ENCODE measurements at places on chromosomes 2 and 18.

DNA sequence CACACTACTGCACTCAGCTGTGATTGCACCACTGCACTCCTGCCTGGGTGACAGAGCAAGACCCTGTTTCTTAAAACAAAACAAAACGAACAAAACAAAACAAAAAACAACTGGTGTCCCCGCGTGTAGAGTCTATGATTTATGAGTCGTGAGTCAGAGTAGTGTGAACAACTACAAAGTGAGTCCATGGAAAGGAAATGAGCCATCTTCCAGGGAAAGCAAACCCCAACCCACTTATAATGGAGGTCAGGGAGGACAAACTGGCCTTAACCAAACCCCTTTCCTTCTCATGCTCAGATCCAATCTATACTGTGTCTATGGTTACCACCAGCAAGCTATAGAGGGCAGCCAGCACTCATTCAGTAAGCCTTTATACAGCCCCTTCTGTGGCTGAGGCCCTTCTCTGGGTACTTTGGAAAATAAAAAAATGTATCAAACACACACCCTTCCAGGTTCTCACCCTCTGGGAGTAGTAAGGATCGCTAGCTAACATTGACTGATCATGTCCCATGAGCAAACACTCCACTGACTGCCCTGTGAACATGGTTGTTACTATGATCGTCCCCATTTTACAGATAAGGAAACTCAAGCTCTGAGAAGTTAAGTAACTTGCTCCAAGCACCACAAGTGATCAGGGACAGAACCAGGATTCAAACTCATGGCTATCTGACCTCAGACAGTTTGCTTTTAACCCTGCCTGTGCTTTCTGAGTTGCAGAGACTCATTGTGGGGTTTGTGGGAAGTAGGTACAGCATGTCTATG, 24.7 kb upstream of the COLEC12 start:
- DNase-seq, result no peak

GRCh38 chr2:11802782-11803191, 56.4 kb downstream of the LPIN1 start:
- DNase-seq, result no peak

DNA sequence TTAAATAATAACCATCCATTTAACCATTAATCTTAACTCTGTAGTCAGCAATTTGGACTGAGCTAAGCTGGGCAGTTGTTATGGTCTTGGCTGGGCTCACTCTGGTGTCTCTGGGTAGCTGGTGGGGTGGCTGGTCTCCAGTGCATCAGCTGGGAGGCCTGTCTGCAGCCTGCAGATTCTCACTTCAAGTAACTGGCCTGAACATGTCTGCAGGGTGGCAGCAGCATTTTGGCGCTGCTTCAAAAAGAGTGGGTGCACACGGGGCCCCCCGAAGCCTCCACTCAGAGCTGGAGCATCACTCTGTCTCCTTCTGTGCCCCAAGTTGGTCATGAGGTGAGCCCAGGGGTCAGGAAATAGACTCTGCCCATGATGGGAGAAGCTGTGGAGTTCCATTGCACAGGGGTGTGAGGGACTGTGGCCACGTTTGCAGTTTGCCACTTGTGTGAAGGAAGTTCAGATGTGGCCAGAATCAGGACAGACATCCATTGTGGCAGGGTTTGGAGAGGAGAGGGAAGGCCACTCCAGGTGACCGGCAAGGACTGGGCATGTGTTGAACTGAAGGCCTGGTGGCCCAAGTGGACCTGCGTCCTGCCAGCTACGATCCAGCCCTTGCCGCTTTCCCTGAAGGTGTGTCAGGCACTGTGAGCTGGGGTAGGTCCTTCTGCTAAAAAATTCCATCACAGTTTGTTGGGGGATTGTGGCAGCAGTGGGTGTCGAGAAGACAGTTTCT, 4.9 kb upstream of the ALLC start:
- no peak for DNase-seq

- DNase-seq, result no peak
Measured at GRCh38 chr2:7043690-7044089, 126.5 kb downstream of the RNF144A start.

GRCh38 chr2:207881902-207882301, 112.2 kb upstream of the FZD5 start:
- no peak for DNase-seq

- no peak for DNase-seq
Measured at GRCh38 chr2:73083886-73084800, 12.6 kb upstream of the SFXN5 start.

- DNase-seq, result no peak
Measured at GRCh38 chr2:158464426-158465281, 7.9 kb downstream of the PKP4 start.

DNA sequence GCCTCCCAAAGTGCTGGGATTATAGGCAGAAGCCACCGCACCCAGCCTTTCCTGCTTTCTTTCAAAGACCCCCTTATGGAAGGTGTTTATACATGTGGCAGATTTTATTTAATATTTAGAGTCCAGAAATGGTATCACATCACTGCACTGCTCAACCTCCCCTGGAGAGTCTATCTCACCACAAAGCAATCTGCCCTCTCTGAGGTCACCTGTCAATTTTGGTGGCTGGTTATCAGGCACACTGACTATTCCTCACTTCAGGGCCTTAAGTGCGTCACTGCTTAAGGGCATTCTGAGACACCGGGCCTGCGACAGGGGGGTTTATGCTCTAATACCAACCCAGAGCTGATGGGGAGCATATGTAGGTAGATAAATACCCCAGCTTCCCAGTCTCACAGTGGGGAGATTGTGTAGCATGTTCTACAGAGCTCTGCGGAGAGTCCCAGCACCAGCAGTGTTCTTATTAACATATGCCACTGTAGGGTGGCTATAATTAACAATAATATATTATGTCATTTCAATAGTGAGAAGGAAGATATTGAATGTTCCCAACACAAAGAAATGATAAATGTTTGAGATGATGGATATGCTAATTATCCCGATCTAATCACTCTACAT, 42.7 kb upstream of the ZDBF2 start:
- DNase-seq, result no peak

DNA sequence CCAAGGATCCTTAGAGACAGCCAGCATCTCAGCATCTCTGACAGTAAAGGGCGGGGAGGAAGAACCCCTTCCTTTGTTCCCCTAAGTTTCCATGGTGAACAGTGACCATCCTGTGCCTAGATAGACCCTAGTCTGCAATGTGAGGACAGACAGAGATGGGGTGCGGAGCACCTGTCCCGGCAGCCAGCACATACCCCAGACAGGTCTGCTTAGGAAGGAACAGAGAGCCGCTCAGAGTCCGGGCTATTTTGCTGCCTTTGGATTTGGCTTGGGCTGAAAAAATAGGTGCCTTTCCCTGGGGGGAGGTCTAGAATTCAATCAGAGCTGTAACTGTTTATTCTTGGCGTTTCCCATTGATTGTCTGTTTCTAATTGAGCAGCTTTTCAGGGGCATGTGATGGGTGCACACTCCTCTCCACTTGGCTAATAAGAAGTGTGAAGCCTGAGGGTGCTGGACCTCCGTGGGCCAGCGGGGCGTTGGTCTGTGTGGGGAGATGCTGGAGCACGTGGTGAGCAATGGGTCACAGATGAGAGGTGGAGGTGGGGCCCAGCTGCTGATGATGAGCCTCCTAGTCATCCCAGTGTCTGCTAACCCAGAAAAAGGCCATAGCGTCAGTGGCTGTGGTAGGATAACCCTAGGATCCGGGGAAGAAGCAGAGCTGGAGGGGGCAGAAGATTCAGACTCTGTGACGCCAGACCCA, 236.8 kb downstream of the SEPTIN10 start:
- no peak for DNase-seq

DNA sequence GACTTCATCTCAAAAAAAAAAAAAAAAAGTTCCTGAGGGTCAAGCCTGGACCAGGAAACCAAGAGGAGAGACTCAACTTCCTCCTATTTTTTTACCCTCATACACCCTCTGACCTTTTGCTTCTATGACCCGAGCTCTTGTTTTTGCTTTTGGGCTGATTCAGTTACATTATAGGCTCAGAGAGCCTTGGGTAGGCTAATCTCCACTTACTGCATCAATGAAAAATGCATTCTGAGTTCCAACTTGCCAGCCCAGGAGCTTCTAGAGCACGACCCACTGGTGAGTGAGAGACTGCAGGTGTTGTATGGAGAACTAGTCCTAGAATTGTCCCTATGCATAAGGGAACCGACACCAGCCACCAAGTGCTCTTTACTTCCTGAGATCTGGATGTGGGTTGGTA, 91.1 kb downstream of the CABLES1 start:
- DNase-seq, result no peak

DNA sequence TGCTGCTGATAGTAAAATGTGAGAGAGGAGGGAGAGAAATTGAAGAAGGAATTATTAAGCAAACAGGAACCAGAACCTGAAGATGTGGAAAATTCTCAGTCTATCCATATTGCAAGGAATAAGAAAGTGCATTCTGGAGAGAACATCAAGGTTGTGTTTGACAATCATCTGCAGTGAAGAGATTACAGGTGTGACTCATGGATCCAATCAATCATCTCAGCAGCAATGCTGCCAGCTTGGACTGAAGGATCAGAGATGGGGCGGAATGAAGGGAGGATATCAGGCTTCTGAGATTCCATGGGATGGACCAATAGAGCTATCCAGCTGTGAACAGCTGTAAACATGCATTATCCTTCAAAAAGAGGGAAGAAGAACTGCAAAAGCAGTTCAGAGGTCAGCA, 247.3 kb downstream of the LPIN1 start:
- no peak for DNase-seq

DNA sequence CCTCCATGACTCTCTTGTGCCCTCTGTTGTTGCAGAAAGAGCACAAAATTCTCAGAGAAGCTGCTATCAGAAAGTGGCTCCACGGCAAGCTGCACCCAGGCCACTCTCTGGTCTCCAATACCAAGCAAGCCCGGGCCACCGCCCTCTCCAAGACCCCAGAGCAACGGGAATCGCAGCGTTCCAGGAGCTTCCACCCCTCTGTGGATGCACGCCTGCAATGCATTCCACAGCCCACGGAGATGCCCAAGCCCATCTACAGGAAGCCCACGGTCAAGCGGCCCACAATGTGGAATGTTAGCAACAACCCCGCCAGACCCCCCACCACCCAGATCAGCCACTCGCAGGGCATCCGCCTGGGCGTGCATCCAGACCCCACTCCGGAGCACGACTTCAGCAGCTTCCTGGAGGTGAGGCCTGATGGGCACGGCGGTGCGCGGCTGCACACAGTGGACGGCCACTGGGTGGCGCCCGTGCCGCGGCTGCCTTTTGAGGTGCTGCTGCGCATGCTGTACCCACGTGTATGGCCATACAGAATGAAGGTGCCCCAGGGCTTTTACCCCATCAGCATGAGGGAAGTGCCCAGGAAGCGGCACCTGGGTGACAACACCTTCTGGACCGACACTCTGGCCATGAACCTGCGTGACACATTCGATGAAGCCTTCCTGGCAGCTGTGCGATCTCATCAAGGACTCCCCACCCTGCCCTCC, 6.3 kb downstream of the ANKRD53 start:
- DNase-seq, result peak; percentile 65

DNA sequence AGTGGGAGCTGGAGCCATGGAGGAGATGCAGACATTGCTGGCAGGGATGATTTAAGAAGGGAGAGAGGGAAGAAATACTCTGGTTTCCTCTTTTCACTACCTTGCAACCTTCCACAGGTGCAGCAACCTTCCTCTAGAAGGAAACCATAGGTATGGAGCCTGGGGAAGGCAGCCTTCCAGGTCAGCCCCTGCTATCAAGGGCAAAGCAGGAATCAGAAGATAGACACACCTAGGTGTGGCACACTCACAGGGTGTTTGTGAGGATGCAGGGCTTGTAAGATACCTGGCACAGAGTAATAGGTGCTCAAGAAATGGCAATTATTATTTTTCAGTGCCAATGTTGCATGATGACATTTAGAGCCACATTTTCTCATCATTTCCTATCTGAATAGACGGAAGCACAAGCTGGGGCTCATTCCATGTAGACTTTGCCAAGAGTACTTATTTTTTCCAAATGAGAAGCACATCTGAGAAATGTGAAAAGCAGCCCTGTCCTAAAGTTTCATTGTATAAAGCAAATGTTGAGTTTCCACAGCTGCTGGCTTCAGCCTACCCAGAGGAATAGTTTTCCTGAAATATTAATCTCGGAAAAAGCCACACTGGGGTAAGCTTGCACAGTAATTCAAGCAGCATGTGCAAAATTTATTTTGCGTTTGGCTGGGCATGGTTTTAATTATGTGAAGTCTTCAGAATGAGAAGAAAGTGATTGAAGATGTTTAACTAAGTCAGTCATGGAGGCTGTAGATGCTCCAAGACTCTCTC, 20.6 kb downstream of the EVA1A start:
- DNase-seq, result no peak

DNA sequence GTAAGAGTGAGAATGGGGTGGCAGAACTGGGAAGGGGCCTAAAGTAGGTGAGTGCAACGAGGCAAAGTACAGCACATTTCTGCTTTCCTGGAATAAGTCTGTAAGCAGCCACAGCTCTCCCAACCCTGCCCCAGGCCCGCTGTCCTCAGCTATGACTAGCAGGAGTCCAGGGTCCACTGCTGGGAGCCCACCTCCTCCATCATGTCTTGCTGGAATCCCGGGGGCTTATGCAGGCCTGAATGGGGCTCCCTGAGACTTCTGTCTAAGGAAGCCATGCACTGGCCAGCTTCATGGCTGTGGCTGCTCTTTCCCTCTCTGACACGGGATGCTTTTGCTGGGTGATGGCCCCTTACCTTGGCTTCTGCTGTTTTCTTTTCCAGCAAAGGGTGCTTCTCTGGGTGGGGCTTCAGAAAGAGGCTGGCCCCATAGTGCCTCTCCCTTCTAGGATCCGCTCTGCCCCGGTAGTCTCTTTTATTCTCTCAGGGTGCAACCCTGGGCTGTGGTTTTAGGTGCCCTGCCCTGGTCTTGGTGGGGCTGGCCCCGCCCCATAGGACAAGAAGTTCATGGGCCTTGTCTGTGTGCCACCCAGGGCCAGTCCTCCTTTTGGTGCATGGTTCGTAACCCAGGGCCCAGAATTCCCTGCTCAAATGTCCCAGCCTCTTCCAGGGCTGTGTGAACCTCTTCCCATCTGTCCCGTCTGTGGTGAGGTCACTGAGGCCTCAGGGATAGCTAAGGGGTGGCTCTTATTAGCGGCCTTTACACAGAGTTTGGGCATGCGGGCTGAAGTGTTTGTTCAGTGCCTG, 33.8 kb upstream of the POLE4 start:
- no peak for DNase-seq

DNA sequence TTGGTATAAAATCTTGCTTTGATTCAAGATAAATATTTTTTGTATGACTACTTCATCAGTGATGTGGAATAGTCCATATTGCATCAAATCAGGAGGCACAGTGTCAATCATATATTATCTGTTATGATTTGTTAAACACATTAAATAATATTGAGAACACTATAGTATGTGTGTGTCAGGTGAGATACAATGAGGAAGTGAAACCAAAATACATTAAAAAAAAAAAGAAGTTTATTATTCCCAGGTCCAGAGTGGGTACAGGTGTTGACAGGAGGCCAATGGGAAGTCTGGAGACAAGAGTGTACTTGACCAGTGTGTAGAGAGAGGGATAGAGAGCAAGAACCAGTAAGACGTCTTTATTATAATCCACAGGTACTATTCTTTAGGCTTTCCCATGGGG, 292.6 kb downstream of the FSIP2 start:
- DNase-seq, result no peak

- DNase-seq, result no peak
Measured at GRCh38 chr2:233307565-233307964, at the start of gene SAG. Gene SAG, plus strand, starts transcription at chr2:233307816. Its CDS starts 1,374 bp downstream, at chr2:233309190.

Measured in stimulated activated CD8-positive, alpha-beta memory T cell treated with anti-CD3 and anti-CD28 coated beads, Interleukin-15, amount 100 ng/mL, for 24 hours (primary cell).